ENCODE measurements at places on chromosomes 1 and 21.

DNA sequence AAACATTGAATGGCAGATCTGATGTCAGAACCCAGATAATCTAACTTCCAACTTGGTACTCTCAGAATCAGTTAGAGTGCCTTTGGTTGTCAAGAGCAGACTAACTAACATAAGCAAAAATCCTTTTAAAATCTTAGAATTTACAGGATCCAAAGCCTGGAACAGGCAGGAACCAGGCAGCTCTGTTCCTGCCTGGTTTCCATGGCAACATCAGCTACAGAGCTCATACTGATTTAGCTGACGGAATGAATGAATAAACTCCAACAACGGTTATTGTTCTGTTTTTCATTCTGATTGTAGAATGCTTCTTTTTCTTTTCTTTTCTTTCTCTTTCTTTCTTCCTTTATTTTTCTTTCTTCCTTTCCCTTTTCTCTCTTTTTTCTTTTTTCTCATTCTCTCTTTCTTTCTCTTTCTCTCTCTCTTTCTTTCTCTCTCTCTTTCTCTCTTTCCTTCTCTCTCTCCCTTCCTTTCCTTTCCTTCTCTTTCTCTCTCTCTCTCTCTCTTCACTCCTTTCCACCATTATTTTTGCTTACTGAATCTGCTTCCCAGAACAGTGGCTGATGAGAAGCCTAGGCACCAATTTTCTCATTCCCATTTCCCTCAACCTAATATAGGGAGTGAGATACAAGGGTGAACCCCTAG lies 121.6 kb downstream of the RGS7 start:
- no peak for DNase-seq

GRCh38 chr1:28236656-28237322 lies 865 bp downstream of the ATP5IF1 start:
- DNase-seq: no peak

GRCh38 chr1:217522277-217522676 lies 108.6 kb downstream of the GPATCH2 start:
- no peak for DNase-seq

DNA sequence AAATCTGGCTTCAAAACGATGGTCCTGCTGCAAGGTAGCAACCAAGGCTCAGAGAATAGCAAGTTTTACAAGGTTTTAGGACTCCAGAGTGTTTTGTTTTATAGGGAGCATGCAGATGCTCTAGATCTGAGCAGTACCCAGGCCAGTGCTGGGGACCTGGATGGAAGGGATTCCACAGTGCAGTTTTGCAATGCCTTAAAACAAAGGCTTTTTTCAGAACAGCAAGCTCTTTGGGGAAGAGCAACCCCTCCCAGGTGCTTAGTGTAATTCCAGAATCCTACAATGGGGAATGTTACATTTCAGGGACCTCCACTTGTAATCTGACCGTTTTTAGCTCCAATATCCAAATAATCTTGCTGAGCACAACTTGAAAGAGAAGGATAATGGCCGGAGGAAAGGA lies 6.7 kb downstream of the ROR1 start:
- no peak for DNase-seq

- no peak for DNase-seq
These were observed 12.7 kb downstream of the DDOST start for GRCh38 chr1:20648438-20648837.

DNA sequence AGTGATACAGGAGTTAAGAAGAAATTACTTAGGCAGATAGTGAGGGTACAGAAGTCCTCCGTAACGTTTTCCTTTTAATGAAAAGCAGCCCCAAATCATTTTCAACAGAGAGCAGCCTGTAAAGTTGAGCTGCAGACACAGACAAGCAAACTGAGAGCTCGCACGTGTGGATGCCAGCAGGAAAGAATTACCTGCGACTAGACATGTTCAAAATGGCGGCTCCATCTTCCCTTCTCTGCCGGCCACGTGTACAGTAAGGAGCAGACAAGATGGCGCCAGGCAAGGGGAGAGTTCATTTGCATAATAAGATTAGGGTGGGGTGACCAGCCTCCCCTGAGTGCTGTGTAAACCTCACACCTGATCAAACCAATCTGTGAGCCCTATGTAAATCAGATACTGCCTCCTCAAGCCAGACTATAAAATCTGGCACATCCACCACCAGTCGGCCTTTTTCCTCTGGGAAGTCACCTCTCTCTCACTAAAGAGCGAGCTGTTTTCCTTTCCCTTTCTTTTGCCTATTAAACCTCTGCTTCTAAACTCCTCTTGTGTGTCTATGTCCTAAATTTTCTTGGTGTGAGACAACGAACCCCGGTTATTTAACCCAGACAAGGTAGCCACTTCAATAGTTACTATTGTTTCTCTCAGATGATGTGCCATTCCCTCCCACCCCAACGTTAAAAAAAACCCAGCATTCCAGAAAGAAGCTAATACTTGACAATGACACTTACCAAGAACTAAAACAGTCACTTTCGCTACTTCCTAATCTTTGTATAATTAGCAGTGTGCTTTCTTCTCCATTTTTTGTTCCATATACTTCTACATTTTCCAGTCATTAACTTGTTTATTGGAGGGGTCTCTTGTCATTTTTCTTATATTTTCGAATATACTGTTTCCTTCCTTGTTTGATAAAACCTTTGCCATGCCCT lies 27.4 kb downstream of the DUSP10 start:
- no peak for DNase-seq

GRCh38 chr1:28835237-28835650 lies 23.3 kb downstream of the OPRD1 start:
- no peak for DNase-seq

- DNase-seq: no peak
These were observed 323.4 kb upstream of the CAMK1G start for GRCh38 chr1:209260136-209260535.

GRCh38 chr1:245169376-245169775 lies 14.6 kb downstream of the KIF26B start:
- no peak for DNase-seq

DNA sequence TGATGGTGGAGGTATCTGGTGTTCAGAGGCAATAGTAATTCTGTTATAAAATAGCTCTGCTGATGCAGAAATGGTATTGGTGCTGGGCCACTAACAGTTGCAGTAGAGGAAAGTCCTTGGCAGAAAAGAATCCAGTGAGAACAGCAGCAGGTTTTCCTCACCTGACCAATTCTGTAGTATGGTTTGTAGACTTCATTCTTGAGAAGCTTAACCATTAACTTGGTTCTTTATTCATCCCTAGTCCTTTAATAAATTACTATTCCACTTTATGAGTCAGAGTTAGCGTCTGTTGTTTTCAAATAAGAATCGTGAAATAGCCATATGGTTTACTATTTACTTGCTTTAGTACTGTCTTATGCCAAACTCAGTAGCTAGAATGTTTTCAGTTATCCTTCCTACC lies 128.5 kb upstream of the SERTAD4 start:
- no peak for DNase-seq

GRCh38 chr1:113861641-113862040 lies 9.9 kb downstream of the PTPN22 start:
- no peak for DNase-seq

DNA sequence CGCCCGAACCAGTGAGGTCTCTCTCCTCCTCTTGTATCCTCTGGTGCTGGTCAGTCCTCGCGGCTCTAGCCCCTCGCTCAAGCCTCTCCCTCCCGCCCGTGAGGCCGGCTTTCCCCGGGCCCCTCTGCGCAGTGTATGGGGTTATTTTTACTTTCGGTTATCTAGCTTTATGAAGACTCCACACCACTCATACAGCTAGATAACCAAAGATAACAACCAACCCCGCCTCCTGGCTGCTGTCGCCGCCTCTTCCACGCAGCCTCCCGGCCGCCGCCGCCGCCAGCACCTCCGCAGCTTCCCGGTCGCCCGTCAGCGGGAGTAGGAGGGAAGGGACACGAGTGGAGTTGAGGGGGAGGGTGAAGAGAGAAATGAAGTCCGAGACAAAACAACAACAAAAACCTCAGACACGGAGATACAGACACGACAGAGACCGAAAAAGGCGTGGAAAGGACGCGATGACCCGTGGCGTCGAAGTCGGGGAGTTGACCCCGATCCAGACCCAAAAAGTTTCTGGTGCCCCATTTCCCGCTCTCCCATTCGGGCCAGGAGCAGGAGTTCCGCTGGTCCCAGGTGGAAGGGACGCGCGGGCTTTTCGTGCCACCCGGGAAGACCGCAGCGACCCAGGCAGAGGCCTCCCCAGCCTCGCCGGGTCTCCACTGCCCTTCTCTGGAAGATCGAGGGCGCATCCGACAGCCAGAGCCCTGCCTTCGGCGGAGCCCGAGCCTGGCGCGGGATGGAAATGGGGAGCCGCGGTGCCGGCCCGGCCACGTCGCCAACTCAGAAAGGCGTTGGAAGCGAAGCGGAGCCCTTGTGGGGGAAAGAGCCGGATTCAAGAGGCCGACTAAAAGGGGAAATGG lies 51.4 kb downstream of the RHBG start:
- no peak for DNase-seq

DNA sequence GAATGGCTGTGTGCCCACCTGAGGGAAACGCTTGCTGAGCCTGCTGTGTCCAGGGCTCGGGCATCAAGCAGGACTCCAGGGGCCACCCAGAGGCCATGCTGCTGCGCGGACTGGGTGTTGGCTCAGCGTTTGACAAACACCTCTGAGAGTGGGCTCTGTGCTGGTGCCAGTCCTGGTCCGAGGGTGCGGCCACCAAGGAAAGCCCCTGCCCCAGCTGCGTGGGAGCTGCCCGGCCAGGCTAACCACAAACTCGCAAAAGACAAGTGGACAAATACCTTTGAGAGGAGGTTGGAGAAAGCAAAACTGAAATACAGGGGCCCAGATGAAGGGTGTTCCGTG lies 65.6 kb upstream of the TTC34 start:
- no peak for DNase-seq

- DNase-seq: no peak
These were observed 131.2 kb downstream of the PIK3R3 start for GRCh38 chr1:46001081-46001785.

GRCh38 chr1:81437213-81437612 lies 363.5 kb upstream of the ADGRL2 start:
- no peak for DNase-seq

GRCh38 chr1:35120458-35121133 lies 41.4 kb downstream of the ZMYM1 start:
- DNase-seq: no peak

DNA sequence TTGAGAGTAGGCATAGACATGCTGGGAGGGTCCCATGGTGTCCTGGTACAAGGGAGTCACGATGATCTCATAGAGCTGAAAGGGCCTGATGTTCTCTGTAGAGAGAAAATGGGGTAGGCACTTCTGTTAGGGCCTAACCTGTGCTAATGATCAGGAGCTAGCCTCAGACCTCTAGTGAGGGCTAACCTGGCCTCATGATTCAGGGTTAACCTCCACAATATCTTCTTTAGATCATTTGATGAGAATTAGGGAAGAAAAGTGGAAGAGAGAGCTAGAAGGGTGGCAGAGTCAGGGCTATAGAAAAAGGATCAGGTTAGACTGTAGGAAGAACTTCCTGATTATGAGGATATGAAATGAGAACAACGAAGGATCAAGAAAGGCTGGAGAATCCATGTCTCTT lies 5.0 kb upstream of the MRPS15 start:
- no peak for DNase-seq

DNA sequence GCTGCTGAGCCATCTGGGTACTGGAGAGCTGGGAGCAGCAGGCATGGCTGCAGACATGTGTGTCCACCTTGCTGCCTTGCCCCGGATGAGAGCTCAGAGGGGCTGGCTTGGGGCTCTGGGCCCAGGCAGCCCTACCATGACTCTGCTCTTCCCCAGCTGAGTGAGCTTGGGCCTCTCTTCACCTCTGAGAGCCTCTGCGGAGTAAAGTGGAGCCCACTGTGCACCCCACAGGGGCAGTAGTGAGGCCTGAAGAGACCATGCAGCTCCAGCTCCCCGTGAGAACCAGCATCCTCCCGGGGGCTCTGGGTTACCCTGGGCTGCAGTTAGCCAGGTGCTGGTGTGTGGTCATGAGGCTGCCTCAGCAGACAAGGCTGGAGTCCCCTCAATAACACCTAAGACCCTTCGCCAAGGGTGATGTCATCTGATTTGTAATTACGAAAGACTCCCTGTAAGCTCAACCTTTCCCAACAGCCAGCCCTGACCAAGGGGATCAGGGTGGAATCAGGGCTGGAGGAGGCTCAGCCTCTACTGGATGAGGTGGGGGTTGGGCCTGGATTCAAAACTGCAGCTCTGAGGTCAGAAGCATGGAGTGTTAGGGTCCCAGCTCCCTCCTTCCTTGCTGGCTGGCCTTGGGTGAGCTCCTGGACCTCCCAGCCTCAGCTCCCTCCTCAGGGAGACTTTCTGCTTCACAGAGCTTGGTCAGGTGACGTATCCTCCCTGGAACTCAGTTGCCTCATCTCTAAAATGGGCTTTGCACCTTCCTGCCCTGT lies 308.0 kb downstream of the MATN1 start:
- DNase-seq: no peak

Data from activated CD8-positive, alpha-beta memory T cell treated with anti-CD3 and anti-CD28 coated beads for 48 hours (primary cell).